Stimulated activated effector memory CD8-positive, alpha-beta T cell treated with anti-CD3 and anti-CD28 coated beads, Interleukin-12 subunit alpha, Interleukin-12 subunit beta, amount 100 ng/mL, for 72 hours (primary cell): ENCODE measurements at places on chromosomes 2 and 18.

GRCh38 chr18:25237571-25238267 is 114.2 kb downstream of the ZNF521 start:
- DNase-seq, result no peak

DNA sequence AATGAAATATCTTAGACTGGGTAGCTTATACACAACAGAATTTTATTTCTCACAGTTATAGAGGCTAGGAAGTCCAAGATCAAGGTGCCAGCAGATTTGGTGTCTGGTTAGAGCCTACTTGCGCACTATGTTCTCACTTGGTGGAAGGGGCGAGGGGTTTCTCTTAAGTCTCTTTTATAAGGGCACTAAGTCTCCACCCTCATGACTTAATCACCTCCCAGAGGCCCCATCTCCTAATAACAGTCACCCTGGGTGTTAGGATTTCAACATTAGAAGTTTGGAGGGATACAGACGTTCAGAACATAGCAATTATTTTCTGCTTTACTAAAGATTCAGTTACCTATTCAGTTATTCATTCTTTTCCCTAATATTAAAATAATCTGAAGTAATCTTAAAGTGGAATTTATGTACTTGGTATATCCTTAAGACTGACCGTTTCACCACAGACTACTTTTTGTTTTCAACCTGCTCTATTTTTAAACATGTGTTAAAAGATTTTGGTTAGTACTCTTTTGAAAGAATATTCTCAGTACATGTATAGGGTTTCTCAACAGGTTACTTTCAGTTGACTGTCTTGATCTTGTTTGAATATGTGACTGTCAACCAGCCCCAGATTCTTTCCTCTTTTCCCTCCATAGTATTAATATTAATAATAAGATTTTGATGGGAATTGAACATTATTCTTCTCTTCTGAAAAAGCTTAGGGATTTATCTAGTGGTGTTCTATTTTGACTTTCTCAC is 130.0 kb downstream of the TAF4B start:
- no peak for DNase-seq

DNA sequence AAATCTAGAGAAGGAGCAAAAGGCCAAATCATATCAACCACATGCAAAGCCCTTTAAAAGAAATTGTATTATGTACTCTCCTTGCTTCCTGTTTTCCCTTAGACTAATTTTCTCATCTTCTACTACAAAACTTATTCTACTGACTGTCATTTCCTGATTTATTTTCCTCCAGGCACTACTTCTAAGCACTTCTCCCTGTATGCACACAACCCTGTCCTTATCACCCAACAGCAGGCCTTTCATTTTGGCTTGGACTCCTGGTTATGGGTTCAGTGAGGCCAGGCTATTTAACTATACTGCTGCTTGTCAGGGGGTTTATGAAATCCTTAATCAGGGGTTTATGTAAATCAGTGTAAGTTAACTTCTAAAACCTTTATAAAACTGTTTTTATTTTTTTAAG is 205.1 kb upstream of the FAM98A start:
- DNase-seq, result no peak

DNA sequence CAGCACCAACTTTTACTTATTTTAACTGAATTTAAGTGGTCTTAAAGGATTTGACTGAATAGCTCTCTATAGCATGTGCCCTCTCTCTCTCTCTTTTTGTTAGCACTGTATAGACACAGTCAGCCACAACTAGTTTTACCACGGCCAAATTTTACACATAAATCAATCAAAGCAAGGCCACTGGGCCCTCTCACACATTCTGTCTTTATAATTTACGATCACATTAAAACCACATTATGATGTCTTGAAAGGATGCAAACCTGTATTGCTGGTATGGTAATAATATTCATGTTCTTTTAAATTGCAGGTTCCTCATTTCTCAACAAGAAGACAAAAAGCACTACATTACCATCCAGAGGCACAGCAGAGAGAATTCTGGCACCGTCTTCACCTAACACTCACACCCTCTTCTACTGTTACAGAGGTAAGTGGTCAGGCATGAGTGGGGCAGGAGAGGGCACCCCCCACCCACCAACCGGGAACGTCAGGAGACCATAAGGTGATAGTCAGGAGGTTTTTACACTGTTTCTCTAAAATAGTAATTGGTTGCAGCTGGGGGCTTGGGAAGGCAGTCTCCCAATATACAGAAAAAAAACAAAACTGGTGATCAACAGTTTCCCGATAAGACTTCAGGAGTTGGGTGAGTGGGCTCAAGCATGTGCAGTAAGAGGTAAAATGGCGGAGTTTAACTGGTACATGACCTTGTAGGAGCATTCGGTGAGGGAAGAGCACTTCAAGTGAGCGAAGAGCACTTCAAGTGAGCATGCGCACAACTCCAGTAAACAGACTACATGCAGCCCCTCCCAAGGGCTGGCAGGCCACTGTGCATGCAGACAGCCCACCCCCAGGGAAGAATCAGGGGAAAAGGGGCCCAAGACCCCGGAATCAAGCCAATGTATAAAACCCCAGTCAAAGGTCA is 296.7 kb downstream of the PIEZO2 start:
- DNase-seq, result no peak

DNA sequence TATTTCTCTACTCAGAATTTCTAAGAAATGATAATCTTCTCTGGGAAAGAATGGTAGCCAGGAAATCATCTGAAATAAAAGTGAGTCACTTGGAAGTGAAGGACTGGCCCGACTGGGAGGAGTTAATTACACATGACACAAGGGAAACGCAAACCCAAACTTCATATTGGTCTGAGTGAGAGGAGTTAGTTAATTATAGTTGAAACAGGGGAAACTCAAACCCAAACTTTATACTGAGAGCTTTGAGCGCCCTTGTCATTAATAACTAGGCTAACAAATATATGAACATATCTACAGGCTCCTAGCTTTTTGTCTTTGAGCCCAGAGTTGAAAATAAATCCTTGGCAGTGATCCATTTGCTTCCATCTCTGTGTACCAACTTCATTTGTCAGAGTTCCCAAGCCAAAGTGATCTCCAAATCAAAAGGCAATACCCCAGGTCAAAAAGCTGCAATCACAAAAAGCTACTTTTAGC is 187.8 kb upstream of the COL3A1 start:
- DNase-seq, result no peak

GRCh38 chr2:211367293-211367692 is 810.9 kb downstream of the CPS1 start:
- no peak for DNase-seq

- DNase-seq, result no peak
These were observed at the start of gene ACMSD for GRCh38 chr2:134838143-134838620. ACMSD (plus strand) TSS chr2:134838616; CDS start chr2:134838683, 67 bp downstream.

- DNase-seq, result no peak
These were observed 146.1 kb downstream of the SEPTIN10 start for GRCh38 chr2:109467701-109468100.

DNA sequence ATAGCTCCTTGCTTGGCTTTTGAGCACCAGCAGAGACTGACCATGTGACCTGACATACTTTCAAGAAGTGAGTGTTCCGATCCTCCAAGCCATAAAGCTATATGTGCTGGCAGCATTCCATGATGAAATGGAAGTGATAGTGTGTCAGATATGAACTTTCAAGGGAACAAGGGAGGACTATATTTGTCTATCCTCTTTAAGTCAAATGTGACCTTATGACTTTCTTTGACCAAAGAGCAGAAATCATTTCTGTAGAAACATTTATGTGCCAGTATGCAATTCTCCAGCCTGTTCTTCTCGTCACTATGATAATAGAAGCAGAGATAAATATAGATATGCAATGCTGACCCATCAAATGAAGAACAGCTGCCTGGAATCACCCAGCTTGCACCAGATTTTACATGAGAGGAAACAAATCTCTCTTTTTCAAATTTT is 14.4 kb downstream of the HYCC2 start:
- no peak for DNase-seq

DNA sequence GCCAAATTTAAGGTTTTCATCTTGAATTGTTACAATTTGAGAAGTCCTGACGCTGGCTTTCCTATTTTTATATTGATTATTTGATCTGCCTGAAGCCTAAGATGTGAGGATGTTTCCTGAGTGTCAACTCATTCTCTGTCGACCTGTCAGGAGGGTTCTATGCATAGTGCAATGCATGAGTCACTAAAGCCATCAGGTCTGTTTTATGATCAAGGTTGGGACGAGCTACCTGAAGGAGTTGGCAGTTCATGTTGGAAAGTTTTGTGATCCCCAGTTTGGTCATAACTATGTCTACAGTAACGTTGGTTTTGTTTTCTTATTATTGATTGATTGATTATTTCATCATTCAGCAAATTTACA is 71.2 kb downstream of the NABP1 start:
- no peak for DNase-seq

GRCh38 chr2:220188031-220188430 is 560.6 kb downstream of the SLC4A3 start:
- no peak for DNase-seq

GRCh38 chr2:145108959-145109710 is 589.2 kb upstream of the ZEB2 start:
- no peak for DNase-seq

GRCh38 chr2:46915281-46915810 is at the start of gene MCFD2:
MCFD2 (minus strand) TSS chr2:46915806; CDS start chr2:46909171, 6,635 bp downstream.
- no peak for DNase-seq

- DNase-seq, result no peak
These were observed 88.5 kb downstream of the ICA1L start for GRCh38 chr2:202782940-202783558.

DNA sequence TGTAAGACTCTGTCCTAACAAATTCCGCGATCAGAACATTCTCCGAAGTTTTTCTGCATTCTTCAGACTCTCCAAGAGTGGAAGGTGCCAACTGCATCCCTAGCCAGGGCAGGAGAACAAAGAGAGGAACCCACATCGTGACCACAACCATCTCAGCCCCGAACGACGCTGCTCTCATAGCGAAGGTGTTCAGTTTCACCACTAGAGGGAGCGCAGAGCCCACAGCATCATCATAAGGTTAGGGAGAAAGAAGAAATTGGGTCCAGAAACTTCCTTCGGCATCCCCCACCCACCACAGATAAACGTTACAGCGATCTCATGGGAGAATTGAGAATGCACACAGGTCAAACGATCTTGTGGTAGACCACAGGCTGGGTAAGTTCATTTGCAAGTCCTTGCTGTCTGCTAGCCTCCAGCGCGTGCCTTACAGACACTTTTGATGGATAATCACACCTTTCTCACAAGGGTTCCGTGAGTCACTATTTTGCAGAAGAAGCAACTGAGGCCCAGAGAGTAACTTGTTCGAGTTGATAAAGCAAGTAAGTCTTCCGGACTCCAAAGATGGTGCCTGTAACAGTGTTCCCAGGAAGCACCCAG is 53.7 kb upstream of the ARL4C start:
- DNase-seq, result peak; percentile 70

DNA sequence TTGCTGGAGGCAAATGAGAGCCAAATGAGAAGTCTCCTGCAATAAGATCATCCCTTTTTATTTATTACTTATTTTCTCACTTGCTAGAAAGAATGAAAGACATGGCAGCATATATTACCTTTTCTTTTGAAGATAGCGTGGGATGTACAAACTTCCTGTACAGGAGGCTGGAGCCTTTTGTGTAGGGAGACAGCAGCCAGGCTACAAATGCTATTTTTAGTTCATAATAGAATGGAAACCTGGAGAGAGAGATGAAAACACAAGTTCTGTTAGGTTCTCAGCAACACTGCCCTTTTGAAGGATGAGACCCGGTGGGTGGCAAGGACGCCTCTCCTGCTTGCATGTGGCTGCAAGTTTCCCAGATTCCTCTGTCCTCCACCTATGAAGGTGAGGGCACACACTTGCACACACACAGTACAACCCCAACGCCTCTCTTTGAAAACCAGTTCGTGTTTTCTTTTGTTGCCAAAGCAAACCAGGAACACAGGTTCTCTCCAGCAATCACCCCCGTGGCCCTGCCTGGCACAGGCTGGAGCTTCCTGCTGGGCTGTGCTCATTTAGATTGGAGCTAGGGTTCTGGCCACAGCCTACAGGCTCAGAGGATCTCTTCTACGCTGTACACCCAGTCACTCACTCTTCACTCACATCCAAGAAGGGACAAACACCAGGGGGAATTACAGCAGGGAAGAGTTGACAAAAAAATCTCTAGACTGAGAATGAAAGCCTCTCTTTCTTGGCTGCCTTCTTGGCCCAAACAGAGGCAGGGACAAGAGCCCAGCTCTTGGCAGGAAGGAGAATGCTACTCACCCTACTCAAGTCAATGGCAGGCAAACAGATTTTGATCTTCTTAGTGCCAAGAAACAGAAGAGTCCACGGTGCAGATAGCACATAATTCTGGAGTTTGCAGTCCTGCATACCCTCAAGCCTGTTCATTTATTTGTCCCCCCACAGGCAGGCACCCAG is 55.6 kb downstream of the MRPL35 start:
- no peak for DNase-seq

DNA sequence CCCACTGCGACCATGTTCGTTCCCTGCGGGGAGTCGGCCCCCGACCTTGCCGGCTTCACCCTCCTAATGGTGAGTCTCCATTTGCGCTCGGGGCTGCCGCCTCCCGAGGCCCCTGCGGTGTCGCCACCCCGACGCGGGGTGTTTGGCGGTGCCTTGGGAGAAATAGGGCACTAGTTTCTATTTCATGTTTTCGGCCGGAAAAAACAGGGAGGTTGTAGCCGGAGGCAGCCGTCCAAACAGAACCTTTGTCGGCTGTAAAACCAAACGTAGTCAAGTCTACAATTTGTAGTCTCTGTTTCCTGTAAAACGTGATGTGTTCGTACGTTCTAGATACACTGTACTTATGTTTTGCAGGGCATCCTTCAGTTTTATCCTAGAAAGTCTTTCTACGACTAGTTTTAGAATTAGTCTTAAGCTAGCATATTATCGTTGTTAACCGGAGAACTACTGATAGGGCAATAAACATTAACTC is 290 bp downstream of the PSMG2 start:
- no peak for DNase-seq

DNA sequence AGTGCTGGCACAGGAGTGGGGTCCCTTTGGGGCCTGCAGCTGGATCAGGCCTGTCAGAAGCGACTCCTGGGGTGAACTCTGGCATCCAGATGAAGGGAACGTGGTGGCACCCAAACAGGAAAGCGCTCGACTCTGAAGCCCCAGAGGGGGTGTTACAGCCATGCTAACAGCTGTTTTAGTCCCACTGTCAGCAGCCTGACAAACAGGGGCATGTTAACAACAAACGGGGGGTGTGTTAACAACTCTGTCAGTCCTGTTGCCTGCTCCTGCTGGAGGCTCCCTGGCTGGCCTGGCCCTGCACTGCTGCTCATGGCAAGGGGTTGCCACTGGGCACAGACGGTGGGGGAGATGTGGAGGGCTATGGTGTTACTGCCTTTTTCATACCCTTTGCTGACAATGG is 2.6 kb upstream of the RNU2-63P start:
- DNase-seq, result no peak

DNA sequence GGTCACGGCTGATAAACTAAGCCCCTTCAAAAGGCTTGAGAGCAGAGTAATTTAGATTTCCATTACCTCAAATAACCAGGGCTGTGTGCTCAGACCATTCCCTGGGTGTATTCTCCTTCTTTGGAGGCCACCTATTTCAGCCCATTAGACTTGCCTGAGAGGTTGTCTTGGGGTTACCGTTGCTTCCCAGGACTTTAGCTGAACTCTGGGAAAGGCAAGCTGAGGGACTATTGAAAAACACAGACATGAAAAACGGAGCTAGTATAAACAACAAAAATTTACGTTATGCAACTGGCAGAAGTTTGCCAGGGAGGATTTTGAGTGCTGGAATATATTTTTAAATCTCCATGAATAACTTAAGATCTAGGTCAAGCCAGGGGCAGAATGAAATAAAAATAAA is 561.0 kb upstream of the TNP1 start:
- no peak for DNase-seq
